Fibroblast of mammary gland (primary cell): ENCODE measurements at places on chromosomes 4 and X.

DNA sequence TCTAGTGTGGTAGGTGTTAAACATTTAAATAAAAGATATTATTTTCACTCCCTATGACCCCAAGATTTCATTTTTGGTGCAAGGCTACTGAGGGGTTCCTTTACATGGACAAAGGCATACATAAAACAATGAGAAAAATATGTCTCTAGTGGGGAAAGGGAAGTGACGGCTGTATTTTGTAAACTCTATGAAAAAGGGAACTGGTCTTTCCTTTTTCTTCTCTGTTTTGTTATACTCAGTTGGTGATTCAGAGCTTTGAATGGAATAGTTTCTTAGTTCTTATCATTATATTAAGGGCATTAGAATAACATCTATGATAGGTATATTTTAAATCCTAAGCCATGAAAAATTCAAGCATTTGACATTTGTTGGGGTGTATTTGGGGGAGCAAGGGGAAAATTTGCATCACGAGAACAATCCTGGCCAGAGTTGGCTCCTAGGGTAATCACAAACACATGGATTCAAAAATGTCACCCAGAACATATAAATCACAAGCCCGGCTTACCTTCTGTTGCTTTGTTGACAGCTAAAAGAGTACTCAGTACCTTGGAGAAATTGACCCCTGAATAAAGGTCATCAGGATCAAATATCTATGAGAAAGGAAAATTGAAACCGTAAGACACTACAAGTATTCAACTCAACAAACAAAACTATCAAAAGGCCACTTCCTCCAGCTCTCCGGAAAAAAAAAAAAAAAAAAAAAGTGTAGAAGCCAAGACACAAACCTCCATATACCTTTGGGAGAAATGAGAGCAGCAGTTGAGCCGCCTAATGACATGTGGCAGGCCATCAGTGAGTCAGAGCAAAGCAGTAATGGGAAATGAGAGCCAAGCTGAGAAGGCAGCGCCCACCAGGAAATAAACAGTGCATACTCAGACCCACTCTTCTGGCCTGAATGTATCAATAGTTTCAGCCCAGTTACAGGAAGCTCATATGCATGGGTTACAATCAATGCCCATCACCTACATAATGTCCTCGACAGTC lies 33.4 kb downstream of the ARHGEF6 start:
- no peak for DNase-seq

- DNase-seq: peak; percentile 13
These were observed 275.0 kb upstream of the CTSO start for GRCh38 chr4:156228676-156229075.

DNA sequence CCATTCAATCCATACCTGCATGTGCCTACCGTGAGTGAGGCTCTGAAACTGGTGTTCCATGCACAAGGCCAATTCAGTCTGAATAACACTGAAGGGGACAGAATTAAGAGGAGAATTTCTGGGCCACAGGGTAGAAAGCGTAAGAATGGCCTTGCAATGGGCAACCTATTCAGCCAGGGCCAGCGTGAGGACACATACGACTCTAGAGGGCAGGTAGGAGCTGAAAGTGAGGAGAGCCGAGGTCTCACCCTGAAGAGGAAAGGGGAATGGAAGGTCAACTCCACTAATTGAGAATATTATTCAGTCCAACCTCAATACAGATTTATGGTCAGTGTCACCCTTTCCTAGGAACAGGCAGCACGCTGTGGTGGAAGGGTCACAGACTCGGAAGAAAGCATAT lies 202.2 kb downstream of the TRIML1 start:
- no peak for DNase-seq

DNA sequence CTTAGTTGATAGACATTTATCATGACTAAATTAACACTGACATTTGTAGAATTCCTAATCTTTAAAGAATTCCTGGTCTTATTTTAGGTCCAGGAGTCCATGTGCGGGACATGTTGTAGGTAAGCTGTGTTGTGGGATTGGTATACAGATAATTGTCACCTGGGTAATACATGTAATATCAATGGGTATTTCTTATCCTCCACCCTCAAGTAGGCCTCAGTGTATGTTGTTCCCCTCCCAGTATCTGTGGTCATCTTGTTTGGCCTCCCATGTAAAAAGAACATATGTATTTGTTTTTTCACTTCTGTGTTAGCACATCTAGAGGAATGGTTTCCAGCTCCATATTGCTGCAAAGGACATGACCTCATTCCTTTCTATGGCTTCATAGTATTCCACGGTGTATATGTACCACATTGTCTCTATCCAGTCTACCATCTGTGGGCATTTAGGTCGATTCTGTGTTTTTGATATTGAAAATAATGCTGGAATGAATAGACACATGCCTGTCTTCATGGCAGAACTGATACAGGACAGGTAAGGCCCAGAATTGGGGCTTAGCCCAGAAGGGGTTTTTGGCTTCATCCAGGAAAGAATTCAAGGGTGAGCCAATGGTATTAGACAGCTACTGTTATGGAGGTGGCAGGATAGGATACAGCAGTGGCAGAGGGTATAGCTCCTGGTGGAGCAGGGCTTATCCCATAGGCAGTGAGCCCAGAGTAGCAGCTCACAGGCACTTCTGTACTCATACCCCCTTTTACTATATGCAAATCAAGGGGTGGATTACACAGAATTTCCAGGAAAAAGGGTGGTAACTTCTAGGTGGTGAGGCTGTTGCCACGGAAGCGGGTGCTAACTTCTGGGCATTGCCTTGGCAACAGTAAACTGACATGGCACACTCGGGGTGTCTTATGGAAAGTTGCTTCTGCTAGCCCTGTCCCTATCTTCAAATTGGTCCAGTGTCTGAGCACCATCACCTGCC lies 66.1 kb upstream of the WDR1 start:
- no peak for DNase-seq

GRCh38 chr4:1608821-1609500 lies 75.2 kb downstream of the FAM53A start:
- no peak for DNase-seq

- DNase-seq: peak; percentile 93
These were observed 66.5 kb upstream of the TMEM184C start for GRCh38 chr4:147550626-147551246.

DNA sequence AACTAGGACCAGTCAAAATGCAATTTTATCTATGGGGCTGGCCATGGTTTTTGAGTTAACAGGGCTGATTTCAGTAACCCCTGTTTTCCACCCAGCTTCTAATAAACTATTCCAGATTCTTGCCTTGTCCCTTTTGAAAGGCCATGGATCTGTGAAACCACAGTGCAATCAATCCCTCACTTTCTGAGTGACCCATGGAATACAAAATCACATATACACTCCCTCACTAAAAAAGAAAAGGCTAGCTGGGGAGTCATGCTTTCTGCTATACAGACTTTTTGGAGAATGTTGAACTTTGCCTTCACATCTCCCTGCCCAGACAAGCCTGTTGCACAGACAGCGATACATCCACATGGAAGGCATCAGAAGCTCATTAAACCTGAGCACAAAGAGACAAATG lies 47.9 kb downstream of the MAD2L1 start:
- DNase-seq: no peak

DNA sequence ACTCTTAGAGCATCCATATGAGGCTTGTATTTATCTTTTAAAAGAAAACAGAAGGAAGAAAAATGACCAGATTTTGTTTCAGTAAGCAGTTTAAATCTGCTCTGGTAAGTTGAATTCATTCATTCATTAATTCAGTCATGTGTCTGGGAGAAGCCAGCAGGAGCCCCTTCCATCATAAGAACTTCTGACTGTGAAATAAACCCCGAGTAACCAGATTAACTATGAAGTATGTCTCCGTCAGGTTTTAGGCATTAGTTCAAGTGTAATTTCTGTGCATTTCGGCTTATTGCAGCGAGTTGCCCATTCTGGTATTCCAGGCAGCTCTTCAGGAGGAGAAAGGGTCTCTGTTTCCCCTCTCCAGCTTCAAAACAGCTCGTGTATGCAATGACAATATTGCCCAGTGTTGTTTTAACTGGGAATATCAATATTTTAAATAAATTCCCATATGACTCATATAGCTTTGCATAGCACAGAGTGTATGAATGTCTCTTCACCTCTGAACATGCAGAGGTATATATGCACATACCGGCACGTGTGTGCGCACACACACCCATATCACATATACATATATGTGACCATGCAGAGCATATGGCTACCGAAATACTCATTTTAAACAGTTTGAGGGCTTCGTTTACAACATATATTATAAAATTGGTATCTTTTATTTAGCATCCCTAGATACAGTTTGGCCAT lies 255.3 kb downstream of the BCOR start:
- no peak for DNase-seq

- DNase-seq: peak; percentile 59
These were observed 49.7 kb upstream of the ANKRD17 start for GRCh38 chr4:73308286-73308685.

GRCh38 chr4:110638089-110638746 lies 15.3 kb upstream of the PITX2 start:
- DNase-seq: no peak

GRCh38 chr4:32775049-32775448 lies 2054.9 kb downstream of the PCDH7 start:
- peak; percentile 17 for DNase-seq

- DNase-seq: peak; percentile 75
These were observed 7.0 kb downstream of the FHIP1A start for GRCh38 chr4:151415978-151416377.
